NCI-H1694 treated with DMSO at 0.1 percent for 48 hours (cell line): ENCODE measurements at places on chromosomes 5 and 9.

DNA sequence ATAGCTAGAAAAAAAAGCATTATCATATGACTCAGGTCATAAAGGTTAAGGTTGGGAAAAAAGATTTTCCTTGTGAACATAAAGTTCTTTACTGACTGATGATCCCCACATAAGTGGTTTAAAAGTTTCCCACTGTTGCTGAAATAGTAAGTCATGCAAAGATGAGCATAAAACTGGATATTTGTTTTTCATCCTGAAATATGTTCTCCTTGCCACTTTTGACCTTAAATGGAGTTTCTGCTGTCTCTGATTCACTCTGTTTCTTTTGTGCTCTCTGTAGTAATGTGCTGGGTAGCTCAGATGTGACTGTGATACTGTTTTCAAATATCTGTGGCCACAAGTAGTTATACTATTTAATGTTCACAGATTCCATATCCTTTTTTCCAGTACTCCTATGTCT lies 162.5 kb upstream of the GAS1 start:
- DNase-seq = no peak

DNA sequence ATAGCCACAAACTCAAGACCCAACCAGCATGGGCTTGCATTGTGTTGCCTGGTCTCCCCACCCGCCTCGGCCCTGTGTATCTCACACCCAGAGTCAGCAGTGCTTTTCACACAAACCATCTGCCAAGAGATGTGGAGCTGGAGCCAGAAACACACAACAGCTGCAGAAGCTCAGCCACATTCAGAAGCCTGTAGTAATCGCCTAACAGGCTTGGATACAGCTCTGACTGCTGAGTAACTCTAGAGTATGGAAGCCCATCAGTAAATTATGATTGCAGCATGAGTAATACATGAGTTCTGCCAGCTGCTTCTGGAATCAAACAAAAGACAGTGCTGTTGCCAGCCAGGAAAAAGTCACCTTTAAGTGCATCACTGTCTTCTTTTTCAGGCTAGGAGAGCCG lies 16.0 kb downstream of the TEK start:
- peak; percentile 97 for DNase-seq

DNA sequence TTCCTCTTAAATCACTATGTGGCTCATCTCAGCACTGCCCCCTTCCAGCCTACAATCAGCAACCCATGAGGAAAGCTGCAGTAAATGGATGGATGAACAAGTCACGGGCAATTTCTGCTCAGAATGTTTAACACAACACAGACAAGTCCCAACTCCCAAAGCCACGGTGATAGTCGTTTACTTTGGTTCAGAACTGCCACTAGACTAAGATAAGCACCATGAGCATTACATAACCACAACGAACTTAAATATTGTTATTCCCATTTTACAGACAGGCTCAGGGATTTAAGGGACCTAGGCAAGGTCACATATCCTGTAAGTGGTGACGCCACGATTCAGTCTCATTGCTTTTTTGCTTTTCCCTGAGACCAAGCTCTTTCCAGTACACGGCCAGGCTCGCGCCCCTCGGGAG lies 2.0 kb upstream of the SMIM27 start:
- DNase-seq = peak; percentile 11

DNA sequence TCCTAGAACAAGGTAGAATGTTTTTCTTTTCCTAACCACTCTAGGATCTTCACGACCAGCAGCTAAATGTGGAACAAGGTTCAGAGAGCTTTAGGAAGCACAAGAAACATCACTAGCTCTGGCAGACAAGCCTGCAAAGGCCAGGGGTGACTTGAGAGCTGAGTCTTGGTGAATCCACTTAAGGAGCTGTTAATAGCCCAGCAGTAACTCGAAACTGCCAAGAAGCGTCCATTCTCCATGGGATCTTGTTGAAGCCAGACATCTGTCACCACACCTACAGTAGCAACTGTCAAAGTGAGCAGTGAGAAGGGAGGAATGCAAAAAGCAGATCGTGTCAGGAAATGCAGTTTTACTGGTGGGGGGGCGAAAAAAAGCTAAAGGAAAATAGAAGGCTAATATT lies 87.2 kb downstream of the ATPSCKMT start:
- DNase-seq = no peak

- DNase-seq = no peak
Observed at GRCh38 chr9:16058131-16058549, 505.3 kb downstream of the CCDC171 start.

DNA sequence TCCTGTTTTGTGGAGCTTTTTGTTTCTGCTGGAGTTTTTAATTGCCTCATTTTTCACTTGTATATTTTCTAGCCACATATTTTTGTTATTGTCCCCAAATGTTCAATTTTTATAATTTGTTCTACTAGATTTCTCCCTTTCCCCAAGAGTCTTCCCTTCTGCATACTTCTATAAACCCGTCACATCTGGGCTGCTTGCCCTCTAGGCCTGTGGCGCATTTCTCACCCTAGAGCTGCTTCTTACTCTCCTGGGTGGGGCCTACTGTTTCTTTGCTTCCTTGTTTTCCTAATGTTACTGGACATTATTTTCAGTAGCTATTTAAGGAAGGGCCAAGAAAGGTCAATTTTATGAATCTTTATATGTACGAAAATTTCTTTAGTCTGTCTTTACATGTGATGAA lies 51.5 kb downstream of the NXNL2 start:
- DNase-seq = no peak

DNA sequence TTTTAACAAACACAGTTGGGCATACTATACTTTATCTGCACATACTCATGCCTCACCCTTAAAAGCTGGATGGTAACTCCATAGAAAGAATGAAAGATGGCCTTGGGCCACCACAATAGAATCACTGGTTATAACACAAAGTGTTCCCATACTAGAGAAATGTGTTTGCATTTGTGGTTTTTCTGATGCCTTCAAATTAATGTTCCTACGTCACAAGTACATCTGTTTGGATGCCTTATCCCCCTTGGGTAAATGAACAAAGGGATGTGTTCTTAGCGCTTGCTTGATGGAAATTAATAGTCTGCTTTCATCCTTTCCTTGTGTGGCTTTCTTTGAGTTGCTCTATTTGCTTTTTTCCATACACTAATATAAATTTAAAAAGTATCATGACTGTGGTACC lies 291.1 kb upstream of the PDE4D start:
- no peak for DNase-seq
